ENCODE measurements at places on chromosomes 1 and 21.

GRCh38 chr1:51032936-51033335 lies 62.9 kb downstream of the CDKN2C start:
- no peak for DNase-seq

DNA sequence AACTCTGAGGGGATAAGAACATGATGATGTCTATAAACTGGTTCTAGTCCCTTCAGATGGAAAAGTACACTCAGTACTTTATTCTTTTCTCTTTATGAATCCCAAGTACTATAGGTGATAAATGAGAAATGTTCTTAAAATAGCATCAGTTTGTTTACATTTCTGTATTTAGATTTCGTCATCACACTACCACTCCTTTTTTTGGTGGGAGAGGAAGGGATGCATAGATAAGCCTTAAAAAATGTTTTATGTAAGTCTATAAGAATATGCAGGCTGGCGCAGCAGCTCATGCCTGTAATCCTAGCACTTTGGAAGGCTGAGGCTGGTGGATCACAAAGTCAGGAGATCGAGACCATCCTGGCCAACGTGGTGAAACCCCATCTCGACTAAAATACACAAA lies 144.8 kb downstream of the USP25 start:
- DNase-seq = peak; percentile 24

DNA sequence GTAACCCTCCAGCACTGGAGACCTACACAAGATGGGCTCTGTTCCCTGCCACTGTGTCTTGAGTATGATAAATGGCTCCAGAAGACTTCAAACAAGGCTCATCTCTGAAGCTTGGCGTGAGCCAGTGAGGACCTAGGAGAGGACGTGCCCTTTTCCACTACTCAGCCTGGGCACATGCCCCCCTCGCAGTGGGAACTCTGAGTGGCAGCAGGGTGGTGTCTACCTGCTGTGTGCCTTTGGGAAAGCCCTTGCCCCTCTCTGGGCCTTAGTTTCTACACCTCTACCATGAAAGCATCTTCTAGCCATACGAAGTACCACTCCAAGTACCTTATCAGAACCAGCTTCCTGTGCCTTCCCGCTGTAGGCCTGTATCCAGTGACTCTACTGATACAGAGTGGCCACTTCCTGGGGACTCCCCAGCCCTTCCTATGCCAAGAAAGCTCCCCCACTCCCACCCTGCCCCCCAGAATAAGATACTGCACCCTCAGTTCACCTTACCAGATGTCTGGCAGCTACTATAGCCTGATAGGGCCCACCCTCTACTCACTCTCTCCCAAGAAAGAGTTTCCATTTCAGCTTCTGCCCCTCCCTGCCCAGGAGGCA lies 3.1 kb upstream of the MOB3C start:
- no peak for DNase-seq

GRCh38 chr1:70146488-70146887 lies 58.9 kb downstream of the LRRC40 start:
- DNase-seq = no peak

DNA sequence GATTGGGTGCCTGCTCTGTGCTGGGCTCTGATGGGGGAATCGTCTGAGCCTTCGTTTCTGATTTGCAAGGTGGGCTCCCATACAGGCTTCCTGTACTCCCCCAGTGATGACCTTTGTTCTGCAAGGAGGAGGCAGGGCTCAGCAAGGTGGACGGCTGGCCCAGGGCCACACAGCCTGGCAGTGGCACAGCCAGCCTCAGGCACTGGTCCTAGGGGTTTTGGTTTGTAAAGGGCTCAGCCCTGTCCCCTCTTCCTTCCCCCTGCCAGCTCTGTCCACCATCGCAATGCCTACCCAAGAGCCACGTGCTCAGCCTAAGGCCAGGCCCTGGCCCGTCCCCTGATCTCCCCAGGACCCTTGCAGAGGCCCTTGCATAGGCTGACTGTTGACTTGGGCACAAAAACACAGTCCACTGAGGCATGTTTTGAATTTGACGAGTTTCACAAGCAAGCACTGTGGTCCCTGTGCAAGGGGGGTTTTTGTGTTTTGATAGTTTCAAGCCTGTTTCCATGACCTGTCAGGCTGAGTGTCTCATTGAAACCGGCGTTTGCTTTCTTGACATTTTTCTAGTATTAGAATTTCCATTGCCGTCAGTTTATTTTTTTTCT lies 39.5 kb upstream of the TNFRSF1B start:
- no peak for DNase-seq

DNA sequence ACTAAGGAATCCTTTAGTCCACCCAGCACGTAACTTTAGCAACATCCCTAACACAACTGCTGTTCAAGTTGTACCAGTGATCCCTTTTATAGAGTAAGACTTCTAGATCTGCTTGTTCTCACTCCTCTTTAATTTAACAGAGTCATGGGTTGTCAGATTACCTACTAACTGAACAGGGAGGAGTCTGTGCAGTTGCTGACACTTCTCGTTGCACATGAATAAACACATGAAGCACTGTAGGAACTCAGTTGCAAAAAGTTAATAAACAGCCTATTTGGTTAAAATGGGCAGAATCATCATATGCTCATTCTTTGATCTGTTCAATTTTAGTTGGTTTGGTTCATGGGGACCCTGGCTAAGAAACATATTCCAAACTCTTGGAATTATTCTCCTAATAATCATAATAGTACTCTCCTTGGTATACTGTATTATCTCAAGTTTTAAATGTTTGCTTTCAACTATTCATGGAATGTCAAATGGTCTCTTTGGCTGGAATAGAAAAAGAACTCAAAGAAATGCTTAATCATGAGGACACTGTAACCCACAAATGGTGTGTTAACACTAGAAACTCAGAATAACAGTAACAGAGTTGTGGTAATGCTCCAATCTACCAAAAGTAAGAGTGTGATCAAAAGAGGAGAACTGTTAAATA lies 15.6 kb downstream of the PLPPR5 start:
- DNase-seq = peak; percentile 26

DNA sequence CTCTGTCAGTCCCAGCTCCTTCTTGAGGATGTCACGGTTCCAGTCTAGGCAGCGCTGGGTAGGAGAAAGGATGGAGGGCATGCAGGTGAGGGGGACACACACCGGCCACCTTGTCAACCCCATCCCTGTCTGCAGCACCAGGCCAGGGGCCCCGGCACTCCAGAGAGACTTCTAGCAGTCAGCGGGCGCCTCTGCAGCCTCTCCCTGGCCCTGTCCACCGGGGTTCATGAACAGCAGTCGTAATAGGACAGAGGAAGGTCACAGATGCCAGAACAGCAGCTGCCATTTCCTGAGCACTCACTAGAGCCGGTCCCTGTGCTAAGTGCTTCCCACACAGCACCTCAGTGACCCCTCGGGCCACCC lies 16.3 kb upstream of the SDHB start:
- no peak for DNase-seq

- DNase-seq = peak; percentile 82
Measured at GRCh38 chr1:229192031-229192430, 78.9 kb upstream of the RAB4A start.

DNA sequence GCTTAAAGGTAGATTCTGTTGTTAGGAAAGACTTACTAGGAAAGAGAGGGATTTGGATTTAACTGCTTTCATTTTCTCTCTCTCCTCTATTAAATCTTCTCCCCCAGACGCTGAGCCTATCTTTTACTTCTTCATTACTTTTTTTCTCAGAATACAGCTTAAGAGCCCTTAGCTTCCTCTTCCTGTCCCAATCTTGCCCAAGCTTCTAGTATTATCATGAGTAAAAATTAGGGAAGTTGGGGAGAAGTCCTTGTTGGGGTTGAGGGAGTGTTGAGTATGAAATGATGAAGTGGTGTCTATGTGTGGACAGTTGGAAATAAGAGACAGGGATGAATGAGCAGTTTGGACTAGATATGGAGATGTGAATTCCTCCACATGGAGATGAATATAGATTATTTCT lies 35.0 kb downstream of the ACP6 start:
- DNase-seq = no peak

- peak; percentile 60 for DNase-seq
Measured at GRCh38 chr1:42777852-42778251, 6.9 kb upstream of the TMEM269 start.

DNA sequence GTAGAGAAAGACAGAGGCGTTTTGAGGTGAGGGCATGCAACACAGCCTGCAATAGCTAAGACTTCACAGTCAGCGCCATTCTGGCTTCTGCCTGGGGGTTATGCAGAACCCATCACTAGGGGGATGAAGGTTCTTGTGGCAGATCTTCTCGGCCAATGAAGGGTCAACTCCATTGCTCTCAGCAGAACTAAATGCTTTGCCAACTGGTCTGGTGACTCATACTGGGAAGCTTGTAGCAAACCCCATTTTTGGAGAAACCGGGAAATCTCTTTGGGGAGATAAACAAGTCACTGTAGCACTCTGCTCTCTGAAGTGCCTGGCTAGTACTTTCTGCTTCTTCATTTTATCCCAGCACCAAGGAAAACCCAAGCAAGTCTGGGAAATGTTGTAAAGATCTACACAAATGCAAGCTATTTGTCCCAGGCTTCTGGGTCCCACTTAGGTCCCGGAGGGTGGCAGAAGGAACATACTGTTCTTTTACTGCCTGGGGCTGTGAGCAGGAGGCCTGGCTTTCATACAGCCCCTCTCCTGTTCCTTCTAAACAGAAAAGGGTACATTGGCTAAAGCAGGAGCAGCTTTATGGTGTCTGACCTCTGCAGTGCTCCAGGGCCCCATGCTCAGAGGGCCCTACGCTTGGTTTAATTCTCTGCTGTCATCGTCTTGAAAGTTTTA lies 28.8 kb downstream of the SHISA4 start:
- DNase-seq = peak; percentile 90

- DNase-seq = no peak
Measured at GRCh38 chr1:71921204-71921603, 361.1 kb downstream of the NEGR1 start.

DNA sequence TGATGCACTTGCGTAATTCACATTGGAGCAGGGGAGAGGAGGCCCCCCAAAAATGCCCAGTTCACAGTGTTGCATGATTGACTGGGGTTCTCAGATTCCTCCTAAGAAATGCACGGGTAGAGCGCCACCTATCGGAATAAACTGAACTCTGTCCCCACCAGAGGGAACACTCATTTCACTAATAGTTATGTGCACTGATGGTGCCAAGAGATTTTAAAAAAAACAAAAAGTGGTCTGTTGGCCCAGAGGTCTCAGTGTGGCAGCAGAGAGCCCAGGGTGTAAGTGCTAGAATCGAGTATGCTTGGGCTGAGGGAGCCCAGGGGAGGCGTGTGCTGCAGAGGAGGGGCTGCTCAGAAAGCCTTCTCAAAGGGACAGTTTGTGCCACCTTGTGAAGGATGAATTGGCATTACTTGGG lies 6.9 kb downstream of the PINK1 start:
- peak; percentile 69 for DNase-seq

DNA sequence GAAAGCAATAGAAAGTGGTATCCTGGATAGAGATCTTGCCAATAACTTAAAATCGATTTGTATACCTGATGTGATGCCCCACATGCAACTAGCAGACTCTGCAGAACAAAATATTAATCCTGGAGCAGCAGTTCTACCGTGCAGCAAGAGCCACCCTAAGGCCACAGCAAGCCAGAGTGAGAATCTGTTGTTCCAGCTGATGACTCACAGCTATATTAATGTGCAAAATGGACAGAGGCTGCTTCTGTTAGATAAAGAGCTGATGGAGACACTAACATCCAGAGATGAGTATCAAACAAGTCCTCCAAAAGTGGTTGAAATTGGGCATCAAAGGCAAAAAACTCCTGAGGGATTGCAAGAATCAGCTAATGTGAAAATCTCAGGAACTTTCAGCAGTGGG lies 127.8 kb downstream of the MACF1 start:
- peak; percentile 25 for DNase-seq
